H4 (cell line): ENCODE measurements at places on chromosomes 6 and 20. TPM values are rescaled to one million over a fixed set of nuclear protein-coding genes. Genes with fewer than 3 reads are reported as not detected.

DNA sequence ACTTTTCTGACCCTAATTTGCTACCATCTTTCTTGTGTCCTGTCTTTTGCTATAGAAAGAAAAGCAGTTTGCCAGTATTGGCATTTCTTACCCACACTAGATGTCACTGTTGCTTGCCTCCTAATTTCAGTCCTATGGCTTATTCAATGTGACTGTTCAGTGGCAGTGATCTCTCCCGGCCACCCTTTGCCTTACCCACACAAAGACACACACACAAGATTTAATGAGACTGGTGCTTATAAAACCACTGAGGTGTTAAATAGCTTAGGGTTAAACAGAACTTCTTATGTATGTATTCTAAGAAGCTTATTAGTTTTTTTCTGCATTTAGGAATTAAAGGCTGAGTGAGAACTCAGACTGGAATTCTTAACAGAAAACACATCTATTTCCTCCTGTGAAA is 233.6 kb upstream of the ASCC3 start:
- peak; percentile 47 for DNase-seq

DNA sequence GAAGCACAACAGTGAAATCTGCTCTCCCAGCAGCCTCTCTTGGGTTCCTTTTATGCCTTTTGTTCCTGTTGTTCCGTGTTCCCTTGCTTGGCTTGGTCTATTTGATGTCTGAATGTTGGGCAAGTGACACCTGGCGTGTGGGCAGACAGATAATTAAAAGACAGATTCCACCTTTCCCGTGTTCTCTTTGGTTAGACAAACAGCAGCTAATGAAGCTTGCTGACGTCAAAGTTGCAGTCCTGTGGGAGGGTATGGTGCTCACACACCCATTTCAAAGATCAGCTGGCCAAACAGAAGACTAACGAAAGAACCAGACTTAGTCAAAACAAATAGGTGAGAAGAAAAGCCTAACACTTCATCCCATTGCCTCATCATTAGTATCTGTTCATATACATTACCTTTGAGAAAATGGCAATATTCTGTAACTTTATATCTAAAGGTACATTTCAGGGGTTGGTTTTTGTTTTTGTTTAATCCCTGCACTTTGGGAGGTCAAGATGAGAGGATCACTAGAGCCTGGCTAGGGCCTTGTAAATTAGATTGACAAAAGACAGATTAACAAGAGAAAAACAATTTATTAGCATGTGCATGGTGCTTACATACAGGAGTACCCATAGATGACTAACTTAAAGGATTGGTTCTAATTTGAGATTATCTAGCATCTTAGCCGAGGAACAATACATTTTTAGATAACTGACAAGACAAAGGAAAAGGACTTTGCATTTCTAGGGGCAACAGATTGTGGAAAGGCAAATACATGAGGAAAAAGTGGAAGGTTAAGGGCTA is 48.9 kb upstream of the TNFRSF21 start:
- no peak for DNase-seq

DNA sequence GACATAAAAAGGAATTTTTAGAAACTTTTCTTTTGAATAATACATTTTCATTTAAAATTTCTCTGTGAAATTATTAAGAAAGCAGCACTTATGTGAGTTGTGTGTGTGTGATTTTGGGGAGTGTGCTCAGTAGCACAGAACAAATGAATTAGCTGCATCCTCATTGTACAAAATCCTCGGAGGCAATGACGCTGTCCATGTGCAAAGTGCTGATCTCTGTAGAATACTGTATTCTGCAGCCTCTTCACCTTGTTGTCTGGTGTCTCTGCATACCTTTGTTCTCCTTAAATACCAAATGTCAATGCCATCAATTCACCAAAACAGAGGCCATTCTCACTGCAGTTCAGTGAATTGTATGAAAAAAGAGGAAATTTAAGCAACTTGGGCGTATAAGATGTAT is 838.4 kb downstream of the QKI start:
- DNase-seq: no peak

DNA sequence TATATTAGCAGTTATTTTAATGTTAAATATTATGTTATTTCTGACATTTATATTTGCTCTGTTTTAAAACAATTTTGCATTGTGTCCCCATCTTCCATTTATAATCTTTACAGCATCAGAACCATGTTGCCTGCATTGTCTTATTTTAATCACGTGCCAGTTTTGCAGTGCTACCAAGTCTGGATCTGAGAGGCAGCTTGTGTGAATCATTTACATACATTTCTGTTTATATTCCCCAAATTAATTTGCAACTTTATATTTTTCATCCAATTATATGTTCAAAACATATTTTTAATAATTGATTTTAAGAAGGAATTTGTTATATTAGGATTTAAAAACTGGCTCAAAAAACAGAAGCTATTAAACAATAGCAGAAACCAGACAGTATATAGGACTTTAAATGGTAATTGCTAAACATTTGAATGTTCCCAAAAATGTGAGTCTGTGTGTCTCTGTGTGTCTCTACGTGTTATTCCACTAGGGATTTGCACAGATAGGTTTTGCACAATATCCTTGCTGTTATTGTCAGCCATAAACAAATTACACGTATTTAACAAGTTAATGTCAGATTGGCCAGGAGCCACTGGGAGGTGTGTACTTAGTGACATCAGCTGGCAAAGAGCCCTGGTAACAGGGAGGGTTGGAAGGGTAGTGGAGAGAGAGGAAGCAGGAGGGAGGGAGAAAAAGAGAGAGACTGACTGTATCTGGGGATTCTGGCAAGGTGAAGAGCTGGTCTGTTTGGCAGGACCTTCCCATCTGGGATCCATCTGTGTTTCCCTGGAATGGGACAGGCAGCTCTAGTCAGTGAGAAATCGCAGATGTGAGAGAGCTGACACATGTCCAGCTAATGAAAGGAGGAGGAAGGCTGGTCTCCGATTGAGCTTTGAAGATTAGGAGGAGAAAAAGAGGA is 72.1 kb downstream of the CBFA2T2 start:
- peak; percentile 84 for DNase-seq

GRCh38 chr6:27558028-27558724 is 85.3 kb upstream of the ZNF184 start:
- DNase-seq: no peak

DNA sequence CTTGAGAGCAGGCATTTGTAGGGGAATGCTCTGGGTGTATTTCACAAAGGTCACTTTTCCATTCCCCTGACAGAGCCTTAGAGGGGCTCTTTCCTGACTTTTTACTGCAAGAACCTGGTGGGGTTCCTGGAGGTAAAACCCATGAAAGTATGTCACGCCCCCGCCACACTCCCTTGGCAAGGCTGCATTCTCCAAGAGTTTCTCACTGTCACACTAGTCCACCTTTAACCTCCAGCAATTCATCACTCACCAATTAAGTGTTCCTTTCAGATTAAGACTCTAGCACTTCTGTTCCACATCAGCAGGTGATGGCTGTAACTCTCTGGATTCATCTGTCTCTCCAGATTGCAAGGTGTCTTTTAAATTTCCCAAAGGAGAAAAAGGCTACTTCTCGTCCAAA is 32.7 kb upstream of the NKX2-4 start:
- no peak for DNase-seq

DNA sequence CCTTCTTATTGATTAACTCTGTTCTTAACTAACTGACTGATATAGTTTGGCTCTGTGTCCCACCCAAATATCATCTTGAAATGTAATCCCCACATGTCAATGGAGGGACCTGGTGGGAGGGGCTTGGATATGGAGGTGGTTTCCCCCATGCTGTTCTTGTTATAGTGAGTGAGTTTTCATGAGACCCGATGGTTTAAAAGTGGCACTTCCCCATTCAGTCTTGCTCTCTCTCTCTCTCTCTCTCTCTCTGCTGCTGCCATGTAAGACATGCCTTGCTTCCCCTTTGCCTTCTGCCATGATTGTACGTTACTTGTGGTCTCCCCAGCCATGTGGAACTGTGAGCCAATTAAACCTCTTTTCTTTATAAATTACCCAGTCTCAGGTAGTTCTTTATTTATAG is 81.8 kb upstream of the SPACA1 start:
- no peak for DNase-seq

GRCh38 chr20:23003881-23004460 is 31.1 kb upstream of the SSTR4 start:
- DNase-seq: no peak

GRCh38 chr6:133136177-133136880 is 104.8 kb upstream of the EYA4 start:
- no peak for DNase-seq

DNA sequence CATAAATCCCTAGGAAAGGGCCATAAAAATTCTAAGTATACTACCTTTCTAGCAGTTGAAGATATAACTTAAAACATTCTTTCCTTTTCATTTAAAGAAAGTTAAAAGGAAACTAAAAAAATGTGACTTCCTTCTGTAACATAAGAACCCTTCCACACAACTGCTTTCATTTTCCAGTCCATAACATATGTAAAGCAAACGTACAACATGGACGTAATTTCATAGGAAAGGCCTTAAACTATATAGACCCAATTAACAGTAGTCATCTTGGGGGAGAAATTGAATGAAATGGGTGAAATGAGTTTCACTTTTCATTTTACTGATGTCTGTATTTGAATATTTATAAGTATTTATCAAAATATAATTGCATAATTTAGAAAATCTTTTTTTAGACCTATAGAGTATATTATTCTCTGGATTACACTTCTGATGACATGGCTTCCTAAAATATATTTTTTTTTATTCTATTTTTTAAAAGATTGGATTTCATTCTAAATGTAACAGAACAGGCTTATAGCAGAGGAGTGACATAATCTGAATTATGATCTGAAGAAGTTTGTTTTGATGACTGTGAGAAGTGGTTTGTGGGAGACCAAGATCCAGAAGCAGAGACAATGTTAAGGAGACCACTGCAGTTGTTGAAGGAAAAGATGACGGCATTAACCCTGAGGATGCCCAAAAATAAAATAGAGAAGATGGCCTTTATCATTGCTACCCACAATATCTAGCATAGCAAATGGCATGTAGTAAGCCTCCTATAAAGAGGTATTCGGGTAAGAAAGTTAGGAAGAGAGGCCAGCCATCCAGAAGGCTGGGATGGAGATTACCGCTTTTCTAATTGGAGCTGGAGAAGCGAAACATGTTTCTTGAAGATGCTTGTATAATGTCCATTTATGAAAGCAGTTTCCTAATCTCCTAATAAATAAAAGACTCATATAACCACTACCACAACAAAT is 260.4 kb downstream of the PTPRK start:
- no peak for DNase-seq

MAS1 gene
- total RNA-seq: not detected in 2 replicates

AHCY gene
- 154 and 162 TPM in 2 replicates for total RNA-seq

VGLL2 gene
- total RNA-seq: 0.08 and 0.50 TPM in 2 replicates

EYS gene
- total RNA-seq: 0.17 TPM in 1 of 2 replicates, not detected in the other

CPNE5 gene
- total RNA-seq: not detected in 2 replicates

SLC13A3 gene
- total RNA-seq: 0.12 TPM in 1 of 2 replicates, not detected in the other

TAAR6 gene
- total RNA-seq: not detected in 2 replicates

GGT7 gene
- total RNA-seq: 0.76 and 0.99 TPM in 2 replicates

KHDRBS2 gene
- not detected in 2 replicates for total RNA-seq
